ENCODE measurements at places on chromosomes 5 and 9.

DNA sequence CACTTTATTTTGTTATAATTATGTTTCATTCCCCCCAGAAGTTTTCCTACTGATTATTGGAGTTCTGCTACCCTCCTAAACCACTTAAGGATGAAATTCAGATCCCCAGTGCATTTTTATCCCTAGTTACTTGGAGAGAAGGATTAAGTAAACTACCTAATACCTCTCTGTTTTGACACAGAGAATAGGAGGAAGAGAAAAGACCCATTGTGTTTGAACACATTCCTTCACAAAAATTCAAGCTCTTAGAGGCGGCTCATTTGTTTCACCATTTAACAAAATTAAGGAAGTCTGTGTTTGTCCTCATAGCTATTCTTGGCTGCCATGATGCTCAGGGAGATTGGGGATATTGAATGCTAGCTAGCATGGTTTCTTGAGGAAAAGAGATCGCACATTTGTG is 492.6 kb downstream of the EBF1 start:
- peak; percentile 54 for DNase-seq

GRCh38 chr9:134533850-134534588 is 107.6 kb upstream of the COL5A1 start:
- DNase-seq = no peak

DNA sequence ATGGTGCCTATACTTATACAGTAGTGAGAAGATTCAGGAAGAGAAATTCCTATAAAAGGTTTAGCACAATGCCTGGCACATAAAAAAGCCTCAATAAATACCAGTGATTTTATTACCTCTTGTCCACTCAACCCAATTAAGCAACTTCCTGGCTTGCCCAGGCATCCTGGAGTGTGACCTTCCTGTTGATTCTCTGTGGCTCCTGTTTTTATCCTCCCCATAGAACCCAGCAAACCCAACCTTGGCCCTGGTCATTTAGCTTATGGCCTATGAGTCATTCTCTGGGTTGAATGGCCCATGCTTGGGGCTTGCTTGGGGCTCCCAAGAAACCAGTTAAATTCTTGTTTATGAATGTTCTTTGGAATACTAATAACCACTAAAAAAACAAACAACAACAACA is 21.4 kb upstream of the SPARC start:
- no peak for DNase-seq

- DNase-seq = no peak
Observed at GRCh38 chr9:89532478-89532877, 34.6 kb upstream of the SEMA4D start.

Data from neural progenitor cell (in vitro differentiated cells).